NCI-H1436 treated with DMSO at 0.1 percent for 48 hours (cell line): ENCODE measurements at places on chromosomes 1 and 21.

DNA sequence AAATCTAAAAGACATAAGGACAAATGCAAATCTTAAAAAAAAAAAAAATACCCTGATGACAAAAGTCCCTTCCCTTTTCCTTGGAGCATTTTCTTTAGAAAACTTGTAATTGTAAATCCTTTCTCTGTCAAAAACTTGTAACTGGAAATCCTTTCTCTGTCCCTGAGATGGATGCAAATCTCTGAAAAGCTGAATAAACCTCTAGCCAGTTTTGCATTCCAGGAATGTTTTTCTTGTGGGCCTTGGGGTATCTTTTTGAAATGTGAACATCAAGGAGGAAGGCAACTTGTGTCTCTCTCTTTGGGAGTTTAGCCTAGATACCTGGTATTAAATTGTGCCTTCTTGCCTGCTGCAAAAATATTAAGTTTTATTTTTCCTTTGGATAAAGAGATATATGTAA, 305.3 kb downstream of the KCNT2 start:
- DNase-seq = no peak

GRCh38 chr1:228287541-228288425, 79.9 kb downstream of the OBSCN start:
- no peak for DNase-seq

DNA sequence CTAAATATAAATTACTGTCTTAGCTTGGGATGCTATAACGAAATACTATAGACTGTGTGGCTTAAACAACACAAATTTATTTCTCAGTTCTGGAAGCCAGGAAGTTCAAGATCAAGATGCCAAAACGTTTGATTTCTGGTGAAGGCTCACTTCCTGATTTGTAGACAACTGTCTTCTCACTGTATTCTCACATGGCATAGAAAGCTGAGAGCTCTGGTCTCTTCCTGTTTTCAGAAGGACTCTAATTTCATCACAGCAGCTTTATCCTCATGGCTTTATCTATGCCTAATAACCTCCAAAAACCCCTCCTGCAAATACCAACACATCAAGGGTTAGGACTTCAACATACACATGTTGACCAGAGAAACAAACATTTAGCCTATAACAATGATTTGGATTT, 1795.5 kb downstream of the MRPL39 start:
- peak; percentile 0 for DNase-seq

DNA sequence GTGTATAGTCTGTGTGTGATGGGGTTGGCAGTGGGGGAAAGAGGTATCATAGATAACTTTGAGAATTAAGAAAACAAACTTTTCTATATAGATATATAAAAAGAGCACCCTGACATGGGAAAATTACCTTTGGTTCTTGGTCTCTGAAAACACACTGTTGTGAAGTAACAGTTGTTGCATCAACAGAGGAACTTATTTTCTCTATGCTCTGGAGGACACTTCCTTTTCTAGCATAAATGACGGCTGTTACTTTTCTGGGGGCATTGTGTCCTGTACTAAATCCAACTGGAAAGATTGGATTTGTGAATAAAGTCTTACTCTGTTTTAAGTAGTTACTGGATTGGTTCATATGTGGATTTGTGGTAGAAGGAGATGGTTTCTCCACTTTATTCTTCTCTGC, 12.6 kb downstream of the LRIF1 start:
- DNase-seq = no peak

- DNase-seq = no peak
These were observed 14.9 kb upstream of the TTC39A start for GRCh38 chr1:51345300-51345687.

DNA sequence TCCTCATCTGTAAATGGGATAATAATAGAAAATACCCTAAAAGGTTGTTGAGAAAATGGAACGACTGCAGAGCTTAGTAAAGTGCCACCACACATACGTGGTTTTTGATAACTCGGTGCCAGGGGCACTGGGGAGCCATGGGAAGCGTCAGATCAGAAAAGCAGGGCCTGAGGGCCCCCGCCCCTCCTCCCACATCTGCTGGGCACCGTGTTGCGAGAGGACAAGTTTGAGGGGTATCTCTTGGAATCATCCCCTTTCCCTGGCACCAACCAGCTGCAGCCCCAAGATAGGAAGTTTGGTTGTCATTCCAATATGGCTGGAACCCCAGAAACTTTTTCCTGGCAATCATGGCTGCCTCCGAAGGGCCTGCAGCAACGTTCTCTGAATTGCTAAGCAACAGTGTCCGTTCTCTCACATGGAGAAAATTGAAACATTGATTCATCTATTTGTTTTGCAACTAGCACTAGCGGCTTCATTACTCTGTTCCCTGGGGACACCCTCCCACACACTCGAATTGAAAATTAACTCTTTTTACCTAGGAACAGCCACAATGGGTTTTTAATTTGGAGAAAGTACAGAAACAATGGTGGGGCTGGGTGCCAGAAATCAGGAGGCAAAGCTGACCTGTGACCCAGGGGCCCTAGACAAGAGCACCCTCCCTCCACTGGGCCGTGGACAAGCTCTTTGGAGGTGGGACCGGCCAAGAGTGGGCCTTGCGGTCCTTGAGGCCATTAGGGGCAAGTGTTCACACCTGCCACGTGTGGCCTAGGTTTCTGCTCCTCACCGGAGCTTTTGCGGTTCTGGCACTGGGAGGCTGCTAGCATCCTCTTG, 190.0 kb upstream of the VAMP3 start:
- peak; percentile 93 for DNase-seq
